ENCODE measurements at places on chromosomes 7 and 10.

DNA sequence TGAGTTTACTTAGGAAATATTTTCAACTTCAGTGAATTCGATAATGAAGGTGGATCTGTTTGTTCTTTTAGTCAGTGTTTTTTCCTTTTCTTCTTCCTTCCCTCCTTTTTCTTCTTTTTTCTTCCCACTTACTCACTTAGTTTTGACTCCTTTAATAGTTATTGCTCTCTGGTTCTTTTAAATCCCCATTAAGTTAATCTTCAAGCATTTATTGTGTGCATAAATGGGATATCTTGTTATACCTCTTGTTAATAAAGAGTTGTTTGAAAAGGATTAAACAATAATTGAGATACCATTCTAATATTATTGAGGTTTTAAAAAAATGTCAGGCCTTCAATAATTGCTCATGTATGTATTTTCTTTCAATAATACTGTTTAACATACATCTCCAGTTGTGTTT, 19.5 kb downstream of the STAM start:
- no peak for DNase-seq

DNA sequence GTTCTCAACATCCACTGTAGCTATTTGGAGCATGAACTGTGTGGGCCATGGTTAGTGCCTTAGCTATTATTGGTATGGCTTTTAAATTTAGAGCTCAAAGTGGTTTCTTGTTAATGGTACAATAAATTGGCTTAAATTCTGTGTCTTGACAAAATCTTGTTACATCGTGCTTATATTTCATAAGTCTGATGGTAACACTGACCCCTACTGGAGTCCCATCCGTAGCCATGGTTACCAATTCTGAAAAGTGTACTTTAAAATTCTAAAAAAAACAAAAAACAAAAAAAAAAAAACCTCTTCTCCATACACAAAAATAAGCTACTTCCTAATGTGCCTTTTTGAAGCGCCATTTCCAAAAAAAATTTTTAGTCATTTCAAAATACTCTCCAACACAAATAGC, 6.4 kb upstream of the RPP30 start:
- no peak for DNase-seq

GRCh38 chr7:110650328-110650727, 440.6 kb upstream of the LRRN3 start:
- DNase-seq = no peak

DNA sequence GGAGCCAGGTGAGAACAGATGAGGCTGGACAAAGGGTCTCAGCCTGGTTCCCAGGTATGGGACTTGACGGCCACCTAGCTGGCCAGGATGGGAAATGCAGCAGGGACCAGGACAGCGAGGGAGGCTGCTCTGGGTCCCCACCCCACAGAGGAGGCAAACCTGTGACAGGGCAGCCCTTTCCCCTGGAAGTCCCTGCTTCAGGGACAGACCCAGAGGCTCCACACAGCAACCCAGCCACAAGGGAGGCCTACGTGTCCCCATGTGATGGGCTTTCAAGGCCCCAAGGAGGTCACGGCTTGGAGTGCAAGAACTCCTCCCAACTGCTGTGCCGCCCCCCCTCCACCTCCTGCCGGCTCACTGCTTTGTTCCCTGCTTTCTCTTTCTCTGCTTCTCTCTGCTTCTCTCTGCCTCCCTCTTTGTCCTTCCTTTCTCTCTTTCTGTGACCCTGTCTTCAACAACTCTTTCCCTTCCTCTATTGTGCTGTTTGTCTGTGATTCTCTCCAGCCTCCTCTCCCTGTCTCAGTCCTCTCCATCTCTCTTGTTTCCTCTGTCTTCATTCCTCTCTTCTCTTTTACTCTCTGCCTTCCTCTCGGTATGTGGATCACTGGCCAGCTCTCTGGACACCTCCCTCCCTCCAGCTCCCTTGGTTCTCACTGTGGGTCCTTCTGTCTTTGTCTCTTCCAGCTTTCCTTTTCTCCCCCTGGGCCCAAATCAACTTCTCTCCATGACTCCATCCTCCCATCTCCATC, 9.6 kb upstream of the EIF5AL1 start:
- no peak for DNase-seq

GRCh38 chr7:40978047-40978446, 724.8 kb downstream of the INHBA start:
- DNase-seq = no peak

DNA sequence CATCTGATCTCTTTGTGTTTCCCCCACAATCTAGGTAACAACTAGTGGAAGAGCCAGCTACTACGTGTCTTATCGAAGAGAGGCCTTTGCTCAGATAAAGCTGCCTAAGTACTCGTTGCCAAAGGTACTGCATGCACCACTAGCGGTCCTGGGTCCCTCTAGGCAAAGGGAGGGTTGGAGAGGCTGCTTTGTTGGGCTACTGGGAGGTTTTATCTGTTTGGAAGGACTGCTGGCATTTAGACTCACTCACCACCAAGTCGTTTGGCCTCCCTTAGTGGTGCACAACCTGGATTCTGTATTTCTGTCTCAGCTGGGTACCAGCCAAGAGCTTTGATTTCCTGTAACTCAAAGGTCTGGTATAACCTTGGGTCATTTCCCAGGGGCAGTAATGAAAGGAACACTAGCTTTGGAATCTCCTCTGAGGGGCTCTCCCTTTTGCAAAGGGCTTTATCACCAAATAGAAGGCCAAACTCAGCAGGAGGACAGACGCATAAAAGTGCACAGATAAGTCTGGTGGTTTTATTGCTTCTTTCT, 498.3 kb downstream of the SORCS3 start:
- no peak for DNase-seq

- no peak for DNase-seq
Observed at GRCh38 chr7:141251957-141252356, 178.1 kb downstream of the TMEM178B start.

DNA sequence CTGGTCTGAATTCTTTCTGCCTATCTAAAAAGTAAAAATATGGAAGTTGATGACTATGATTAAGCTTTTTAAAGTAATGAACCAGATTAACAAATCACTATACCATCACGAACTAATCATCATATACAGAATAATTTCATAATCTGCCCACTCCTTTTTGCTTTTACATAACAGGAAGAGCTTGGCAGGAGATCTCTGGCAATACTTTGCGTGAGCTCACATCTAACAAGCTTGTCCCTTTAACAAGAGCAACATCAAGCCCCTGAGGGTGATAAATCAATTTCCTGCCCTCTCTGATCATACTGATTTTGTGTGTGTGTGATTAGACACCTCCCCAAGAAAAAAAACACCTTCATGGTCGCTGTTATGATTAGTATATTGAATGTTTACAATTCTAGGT, 143.5 kb upstream of the ASAH2 start:
- no peak for DNase-seq

DNA sequence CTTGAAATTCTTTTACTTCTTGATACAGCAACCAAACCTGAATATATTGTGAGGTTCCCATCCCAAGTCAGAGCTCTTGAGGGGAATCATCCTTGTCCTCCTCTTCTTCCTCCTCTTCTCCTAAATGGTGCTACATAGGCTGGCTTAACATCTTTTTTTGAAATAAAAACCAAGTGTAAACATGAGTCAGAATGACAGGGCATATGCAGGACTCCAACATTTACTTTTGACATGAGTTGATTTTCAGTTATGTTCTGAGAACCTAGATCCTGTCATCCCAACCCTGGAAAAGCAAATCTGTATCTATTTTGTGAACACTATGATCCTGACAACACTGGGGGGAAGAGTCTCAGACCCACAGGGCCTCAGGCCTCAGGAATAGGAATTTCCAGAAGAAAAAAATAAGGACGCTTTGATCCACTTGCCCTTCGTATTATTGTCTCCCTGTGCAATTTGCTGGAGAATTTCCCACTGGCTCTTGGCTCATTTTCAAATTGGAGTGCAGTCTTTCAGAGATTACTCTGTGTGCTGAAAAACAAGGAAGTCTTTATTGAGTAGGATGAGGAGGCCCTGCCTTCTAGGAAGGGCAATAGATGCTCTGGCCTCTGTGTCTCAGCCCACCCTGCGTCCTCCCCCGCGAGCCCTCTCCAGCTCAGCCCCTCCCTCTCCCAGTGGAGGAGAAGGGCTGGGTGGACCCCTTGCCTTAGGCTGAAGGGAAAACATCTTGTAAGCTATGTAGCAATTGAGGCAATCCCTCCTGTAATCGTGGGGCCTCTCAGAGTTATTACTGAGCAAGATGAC, 121.6 kb downstream of the CREB5 start:
- DNase-seq = no peak

DNA sequence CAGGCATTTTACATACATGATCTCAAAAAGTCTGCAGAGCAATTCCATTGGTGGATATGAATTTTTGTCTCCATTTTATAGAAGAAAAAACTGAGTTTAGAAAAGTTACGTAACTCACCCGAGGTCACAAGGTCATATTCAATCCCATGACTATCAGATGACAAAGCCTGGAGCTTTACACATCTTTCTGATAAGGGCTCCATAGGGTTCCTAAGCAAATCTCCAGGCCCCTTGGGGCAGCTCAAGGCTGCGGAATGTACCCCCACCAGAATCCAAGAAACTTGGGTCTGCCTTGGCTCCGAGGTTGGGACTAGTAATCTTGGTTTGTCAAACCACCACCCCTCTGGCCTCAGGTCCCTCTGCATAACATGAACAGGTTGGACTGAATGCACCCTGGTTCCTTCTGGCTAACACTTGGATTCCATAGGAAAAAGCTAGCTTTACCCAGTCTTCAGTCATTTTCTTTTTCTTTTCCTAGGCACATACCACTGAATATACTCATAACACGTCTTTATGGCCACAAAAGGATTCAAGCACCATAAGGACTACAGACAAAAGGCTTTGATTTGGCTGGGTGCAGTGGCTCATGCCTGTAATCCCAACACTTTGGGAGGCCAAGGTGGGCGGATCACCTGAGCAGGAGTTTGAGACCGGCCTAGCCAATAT, 55.5 kb downstream of the PIP4K2A start:
- no peak for DNase-seq

DNA sequence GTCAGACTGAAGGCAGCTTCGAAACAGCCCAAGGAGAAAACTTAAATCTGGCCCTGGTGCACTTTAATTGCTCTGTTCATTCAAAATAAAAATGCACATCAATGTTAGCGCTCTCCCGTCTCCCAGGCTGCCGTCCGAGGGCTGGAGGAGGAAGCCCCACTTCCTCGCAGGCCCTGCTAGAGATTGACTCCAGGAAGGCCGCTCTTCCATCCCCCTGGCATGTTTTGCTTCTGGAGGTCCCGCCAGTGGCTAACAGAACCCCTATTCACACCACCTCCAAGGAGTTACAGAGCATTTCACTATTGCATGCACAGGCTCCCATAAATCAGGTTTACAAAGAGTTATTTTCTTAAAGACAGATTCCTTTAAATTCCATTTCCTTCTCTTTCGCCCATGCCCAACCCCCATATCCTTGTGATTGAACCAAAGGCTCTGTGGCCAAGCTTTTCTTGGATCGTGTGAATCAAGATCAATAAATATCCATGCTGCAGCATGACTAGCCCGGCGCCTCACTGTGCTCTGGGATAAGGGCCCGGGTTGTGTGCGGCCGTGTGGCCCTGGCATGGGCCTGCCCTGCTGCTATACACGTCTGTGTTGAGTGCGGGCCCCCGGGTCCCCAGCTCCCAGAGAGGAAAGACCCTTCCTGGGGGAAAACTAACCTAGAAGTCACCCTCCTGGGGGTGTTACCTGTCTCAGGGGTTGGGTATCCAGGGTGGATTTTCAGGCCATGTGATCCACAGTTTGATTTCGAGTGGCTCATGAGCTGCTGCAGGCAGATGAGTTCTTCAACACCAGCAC, 118.7 kb upstream of the GDF10 start:
- no peak for DNase-seq

DNA sequence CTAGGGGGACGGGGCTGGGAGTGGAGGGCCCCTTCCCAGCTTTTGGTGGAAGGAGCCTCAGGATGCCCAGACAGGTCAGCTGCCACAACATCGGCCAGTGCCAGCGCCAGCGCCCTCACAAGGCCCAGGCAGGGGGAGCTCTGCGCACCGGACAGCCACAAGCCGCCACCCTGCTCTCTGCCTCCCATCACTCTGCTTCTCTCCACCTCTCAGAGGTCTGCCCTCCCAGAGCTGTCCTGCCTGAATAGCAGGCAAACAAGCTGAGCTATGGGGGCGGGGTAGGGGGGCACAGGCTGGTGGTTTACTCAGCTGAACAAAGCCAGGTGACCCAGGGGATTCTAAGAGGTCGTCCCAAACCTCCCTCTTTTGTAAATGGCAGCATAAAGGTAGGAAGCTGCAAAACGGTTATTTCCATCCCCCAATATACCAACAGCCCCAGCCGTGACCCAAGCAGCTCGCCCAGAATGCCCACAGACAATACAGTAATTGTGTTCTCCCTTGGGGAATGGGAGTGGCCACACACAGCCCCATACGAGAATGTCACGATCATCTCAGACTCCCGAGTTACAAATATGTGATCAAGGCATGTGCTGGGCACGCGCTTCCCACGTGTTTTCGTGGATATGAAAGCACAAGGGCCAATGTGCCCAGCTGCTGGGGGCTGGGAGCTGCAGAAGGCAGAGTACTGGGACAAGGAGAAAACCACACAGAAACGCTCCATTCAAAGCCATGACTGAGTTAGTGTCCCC, 19.7 kb downstream of the FAM53B start:
- no peak for DNase-seq

DNA sequence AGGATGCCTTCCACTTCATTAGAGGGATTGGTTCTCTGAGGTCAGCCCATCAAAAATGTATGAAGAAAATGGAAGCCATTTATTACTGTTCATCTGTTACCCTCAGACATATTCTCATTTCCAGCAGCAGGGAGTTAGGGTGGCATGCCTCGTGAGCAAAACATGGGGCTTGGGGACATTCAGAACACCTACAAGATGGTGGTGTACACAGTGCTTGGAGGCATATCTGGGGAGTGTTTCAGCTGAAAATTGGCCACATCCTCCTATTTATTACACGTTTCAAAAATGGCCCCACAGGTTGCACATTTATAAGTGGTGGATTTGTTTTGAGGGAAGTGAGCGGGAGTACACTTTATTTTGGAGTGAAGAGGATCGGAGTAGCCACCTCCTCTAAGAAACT, 93.4 kb downstream of the SPAG6 start:
- no peak for DNase-seq

DNA sequence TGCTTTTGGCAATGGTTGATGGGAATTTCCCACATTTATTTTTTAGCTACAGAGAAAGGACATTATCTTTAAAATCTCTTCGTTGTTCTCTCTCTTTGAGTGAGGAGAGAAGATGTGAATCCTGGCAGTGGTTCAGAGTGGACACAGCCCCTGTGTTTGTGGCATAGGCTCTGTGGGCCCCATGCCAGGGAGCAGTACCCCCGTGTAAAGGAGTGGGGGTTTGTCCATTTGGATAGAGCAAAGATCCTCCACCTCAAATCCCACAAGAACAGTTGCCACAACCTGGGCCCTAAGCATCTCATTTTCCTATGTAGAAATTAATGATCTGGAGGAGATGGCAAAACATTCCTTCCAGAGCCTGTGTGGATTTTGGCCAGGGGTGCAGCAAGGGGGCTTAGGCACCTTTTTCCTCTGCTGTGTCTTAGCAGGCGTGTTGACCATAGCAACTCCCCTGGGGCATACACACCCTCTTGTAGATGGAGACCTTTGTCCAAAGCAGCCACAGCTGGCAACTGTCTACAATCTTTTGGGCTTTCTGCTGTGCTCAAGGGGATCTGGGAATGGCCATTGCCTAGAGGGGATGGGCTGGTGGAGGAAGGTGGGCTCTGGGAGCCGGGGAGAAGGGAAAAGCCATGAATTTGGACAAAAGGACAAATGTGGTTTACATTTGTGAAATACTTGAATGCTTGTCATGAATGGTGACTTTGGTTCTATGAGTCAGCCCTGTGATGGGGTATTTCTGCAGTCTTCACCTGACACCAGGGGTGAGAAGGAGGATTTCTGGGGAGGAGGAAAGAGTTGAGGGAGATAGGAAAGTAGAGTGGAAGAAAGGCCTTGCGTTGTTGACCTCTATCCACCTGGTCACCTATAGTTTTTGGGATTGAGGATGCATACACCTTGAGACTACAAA, 92.0 kb downstream of the TCF7L2 start:
- no peak for DNase-seq

- DNase-seq = no peak
Observed at GRCh38 chr7:114818501-114818900, 103.4 kb upstream of the MDFIC start.

All from NCI-H2171 (cell line).